ENCODE measurements at places on chromosomes 7 and 10. TPM values are rescaled to one million over a fixed set of nuclear protein-coding genes. Genes with fewer than 3 reads are reported as not detected.

Gene PI4K2A
- polyA plus RNA-seq = 11.7 TPM

Gene OLAH
- not detected for polyA plus RNA-seq

Gene EZH2
- 12.2 TPM for polyA plus RNA-seq

Gene ABCB4
- not detected for polyA plus RNA-seq

Data from CD4-positive, CD25-positive, alpha-beta regulatory T cell (primary cell).